SHP77 (cell line): ENCODE measurements at places on chromosomes 3 and 15.

DNA sequence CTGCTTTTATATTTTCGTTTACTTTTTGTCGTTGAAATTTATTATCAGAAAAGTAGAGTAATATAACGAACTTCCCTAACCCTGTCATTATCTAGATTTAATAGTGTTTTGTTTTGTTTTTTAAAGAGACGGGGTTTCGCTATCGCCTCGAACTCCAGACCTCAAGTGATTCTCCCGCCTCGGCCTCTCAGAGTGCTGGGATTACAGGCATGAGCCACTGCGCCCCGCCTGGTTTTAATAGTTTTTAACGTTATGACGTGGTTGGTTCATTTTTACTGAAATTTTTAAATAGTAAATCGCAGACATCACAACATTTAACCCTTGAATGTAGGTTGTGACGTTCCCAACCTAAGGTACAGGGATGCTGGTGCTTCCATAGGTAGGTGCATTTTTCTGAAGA is 1.0 kb downstream of the NGRN start:
- no peak for DNase-seq

- no peak for DNase-seq
Observed at GRCh38 chr3:127750226-127751031, 71.9 kb downstream of the MGLL start.

- DNase-seq, result no peak
Observed at GRCh38 chr3:31213869-31214486, 318.7 kb upstream of the STT3B start.

DNA sequence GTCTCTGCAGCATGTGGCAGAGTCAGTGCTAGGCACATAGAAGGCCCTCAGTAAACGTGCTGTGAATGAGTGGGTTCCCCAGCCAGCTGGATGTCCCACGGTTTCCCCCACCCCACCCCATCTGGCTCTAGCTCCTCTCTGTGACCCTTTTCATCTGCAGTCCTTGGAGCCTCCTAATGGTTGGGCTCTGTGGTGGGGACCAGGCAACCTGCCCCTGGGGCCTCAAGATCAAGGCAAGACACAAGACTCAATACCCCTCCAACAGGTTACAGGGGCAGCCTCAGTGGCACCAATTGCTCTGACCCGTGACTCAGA is 17.1 kb upstream of the CYP11A1 start:
- DNase-seq, result no peak

DNA sequence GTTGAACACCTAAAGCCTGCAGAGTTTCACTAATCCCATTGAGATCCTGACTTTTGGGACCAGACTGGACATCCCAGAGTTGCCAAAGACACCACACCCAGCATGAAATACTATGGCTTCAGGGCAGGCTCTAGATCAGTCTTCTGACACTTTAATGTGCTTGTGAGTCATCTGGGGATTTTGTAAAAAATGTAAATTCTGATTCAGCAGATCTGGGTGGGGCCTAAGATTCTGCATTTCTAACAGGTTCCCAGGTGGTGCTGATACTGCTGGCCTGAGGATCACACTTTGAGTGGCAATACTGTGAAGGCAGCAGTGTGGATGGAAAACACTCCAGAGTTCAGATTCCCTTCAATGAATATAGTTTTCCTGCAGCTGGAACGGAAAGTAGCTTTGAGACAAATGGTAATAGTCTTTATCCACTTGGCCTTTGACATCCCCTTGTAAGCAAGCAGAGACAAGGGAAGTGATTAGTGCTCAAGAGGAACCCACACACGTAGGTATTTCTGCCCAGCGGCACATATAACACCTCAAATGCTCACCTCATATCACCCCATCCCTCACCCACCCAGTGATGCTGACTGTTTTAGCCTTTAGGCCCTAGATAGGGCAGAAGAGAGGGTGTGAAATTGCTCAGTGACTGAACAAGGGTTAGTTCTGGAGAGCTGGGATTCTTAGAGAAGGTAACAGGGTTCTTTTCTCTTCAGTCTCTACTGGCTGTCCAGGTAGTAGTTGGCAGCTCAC is 51.5 kb upstream of the GSK3B start:
- no peak for DNase-seq

GRCh38 chr3:17643691-17644090 is 98.7 kb downstream of the TBC1D5 start:
- DNase-seq, result no peak

- no peak for DNase-seq
Observed at GRCh38 chr3:123198372-123198771, 3.4 kb upstream of the SEC22A start.
